Smooth muscle cell of bladder (primary cell): ENCODE measurements at places on chromosomes 1 and 21. TPM values are rescaled to one million over a fixed set of nuclear protein-coding genes. Genes with fewer than 3 reads are reported as not detected.

Gene PTCH2
- total RNA-seq: under 0.01 and 0.14 TPM in 2 replicates

Gene MAP1LC3C
- total RNA-seq: 0.14 and 0.18 TPM in 2 replicates

Gene C8B
- total RNA-seq: not detected in 2 replicates

Gene KPRP
- total RNA-seq: not detected in 2 replicates

Gene LCE2A
- not detected in 2 replicates for total RNA-seq

Gene RRP1
- 11.9 and 16.5 TPM in 2 replicates for total RNA-seq

Gene C1orf94
- total RNA-seq: not detected in 2 replicates

Gene HES3
- not detected in 2 replicates for total RNA-seq

Gene CDC42BPA
- 50.3 and 70.4 TPM in 2 replicates for total RNA-seq

Gene CD84
- total RNA-seq: not detected in 2 replicates

Gene SPRR4
- not detected in 2 replicates for total RNA-seq

Gene TRIM46
- total RNA-seq: 2.3 and 2.5 TPM in 2 replicates

Gene RIMKLA
- under 0.01 TPM in 2 replicates for total RNA-seq

Gene SLC44A3
- total RNA-seq: 1.4 and 1.8 TPM in 2 replicates

Gene HSD3B1
- total RNA-seq: not detected in 2 replicates

Gene PTGER3
- total RNA-seq: 3.8 and 10.9 TPM in 2 replicates

Gene GNAT2
- total RNA-seq: 0.28 and 0.37 TPM in 2 replicates

Gene COPA
- 361 and 396 TPM in 2 replicates for total RNA-seq

Gene ZNF683
- total RNA-seq: not detected in 2 replicates

Gene LCE1F
- total RNA-seq: not detected in 2 replicates

Gene SPRR3
- total RNA-seq: not detected in 2 replicates

Gene SPRR2B
- not detected in 2 replicates for total RNA-seq

Gene ST6GALNAC3
- total RNA-seq: 1.7 and 5.3 TPM in 2 replicates

Gene DNAI4
- total RNA-seq: 5.5 and 11.8 TPM in 2 replicates

Gene RAB3B
- total RNA-seq: 5.2 and 7.0 TPM in 2 replicates

Gene OXCT2
- total RNA-seq: 1.7 and 4.1 TPM in 2 replicates

Gene IGSF21
- not detected in 2 replicates for total RNA-seq

Gene RNF223
- total RNA-seq: not detected in 2 replicates

Gene AMY2A
- not detected in 2 replicates for total RNA-seq

Gene CLEC20A
- not detected in 2 replicates for total RNA-seq

Gene VCAM1
- 191 and 648 TPM in 2 replicates for total RNA-seq

Gene RIMS3
- 0.14 and 0.18 TPM in 2 replicates for total RNA-seq

Gene NEGR1
- 14.2 and 22.2 TPM in 2 replicates for total RNA-seq

Gene APOBEC4
- not detected in 2 replicates for total RNA-seq

Gene REN
- 0.14 and 0.28 TPM in 2 replicates for total RNA-seq

Gene TBX19
- 0.43 and 0.74 TPM in 2 replicates for total RNA-seq

Gene BSDC1
- total RNA-seq: 56.3 and 58.9 TPM in 2 replicates

Gene TTC22
- not detected in 2 replicates for total RNA-seq

Gene RIPK4
- under 0.01 TPM in 1 of 2 replicates, not detected in the other for total RNA-seq

Gene FAM229A
- total RNA-seq: 0.71 and 1.1 TPM in 2 replicates
